ENCODE measurements at places on chromosomes 4 and X. TPM values are rescaled to one million over a fixed set of nuclear protein-coding genes. Genes with fewer than 3 reads are reported as not detected.

- no peak for DNase-seq
Observed at GRCh38 chr4:77816546-77816945, 2.6 kb downstream of the CNOT6L start.

DNA sequence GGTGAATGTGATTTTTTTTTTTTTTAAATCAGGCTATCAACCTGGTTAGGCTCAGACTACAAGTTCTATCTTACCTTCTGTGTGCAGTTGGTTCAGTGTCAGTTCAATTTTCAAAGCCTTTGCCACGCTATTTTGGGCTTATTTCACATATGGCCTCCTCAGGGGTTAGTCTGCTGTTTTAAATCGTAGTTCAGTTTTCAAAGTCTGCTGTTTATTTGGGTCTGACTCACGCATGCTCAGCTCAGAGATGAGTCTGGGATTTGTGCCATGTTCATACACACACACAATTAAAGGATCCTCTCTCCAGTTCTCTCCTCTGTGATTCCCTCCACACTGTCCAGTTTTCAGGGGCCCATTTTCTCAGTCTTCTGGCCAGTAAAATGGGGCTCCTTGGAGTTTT lies 32.3 kb upstream of the ZFX start:
- DNase-seq = no peak

DNA sequence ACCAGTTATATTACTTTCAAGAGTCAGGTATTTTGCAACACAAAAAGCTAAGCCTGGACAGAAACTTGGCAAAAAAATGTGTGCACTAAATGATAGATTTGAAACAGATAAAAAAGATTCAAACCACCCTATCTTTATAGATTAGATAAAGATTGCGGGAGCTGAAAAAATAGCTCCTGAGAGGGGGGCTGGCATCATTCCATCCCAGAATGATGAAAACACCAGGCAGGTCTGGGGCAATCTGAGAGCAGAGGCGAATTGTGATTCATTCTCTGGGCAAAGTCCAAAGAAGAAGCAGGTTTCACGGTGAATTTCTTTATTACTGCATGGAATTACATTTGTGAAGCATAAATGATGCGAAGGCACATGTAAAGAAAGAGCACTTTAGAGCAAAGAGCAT lies 168.5 kb upstream of the DMD start:
- no peak for DNase-seq

DNA sequence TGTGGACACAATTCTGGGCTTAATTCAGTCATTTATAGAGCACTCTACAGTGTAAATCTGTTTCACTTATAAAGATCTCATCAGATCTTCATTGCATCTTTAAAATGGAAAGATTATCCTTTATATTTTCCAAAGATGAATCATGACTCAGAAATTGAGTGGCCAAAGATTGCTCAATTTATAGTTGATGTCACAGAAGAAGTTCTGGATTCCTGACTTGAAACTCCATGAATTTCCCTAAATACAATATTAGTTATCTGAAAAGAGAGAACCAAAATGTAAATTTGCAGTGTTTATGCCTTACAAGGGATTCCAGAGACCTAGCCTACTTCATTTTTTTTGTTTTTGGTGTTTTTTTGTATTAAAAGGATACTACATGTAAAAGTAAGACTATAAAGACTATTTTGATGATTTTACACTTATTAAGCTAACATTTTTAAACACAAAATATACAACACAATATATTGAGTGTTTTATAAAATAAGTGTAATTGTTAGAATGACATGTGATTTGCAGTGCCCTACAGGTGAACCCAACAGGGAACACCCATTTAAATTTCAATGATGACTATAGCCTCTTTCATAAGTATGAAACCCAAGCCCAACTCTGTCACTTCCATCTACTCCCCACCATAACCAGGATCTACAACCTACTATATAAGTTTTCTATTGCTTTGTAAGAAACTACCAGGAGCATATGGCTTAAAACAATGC lies 183.5 kb downstream of the PCDH7 start:
- DNase-seq = no peak

- no peak for DNase-seq
Observed at GRCh38 chr4:135515295-135515694, 1313.7 kb upstream of the PABPC4L start.

- no peak for DNase-seq
Observed at GRCh38 chr4:41538887-41539498, 1.0 kb downstream of the LIMCH1 start.

GRCh38 chr4:84681486-84682274 lies 98.8 kb downstream of the CDS1 start:
- DNase-seq = no peak

DNA sequence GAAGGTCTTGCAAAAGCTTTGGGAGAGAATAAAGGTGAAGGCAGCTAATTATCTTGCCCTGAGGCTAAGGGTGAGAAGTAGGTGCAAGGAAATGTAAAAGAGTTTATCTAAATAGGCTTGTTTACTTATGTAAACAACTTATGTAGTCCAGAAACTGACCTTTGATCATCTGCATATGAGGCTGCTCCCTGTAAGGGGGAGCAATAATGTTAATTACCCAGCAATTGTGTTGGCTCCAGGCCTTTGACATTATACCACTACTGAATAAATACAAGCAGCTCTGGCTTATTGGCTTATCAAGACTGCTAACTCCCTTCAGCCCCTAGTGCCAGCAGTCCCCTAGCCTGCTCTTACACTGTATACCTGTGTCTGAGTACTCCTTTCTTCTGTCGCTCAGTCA lies 303.7 kb upstream of the GNPDA2 start:
- no peak for DNase-seq

GRCh38 chrX:123408821-123409737 lies 225.0 kb downstream of the GRIA3 start:
- no peak for DNase-seq

DNA sequence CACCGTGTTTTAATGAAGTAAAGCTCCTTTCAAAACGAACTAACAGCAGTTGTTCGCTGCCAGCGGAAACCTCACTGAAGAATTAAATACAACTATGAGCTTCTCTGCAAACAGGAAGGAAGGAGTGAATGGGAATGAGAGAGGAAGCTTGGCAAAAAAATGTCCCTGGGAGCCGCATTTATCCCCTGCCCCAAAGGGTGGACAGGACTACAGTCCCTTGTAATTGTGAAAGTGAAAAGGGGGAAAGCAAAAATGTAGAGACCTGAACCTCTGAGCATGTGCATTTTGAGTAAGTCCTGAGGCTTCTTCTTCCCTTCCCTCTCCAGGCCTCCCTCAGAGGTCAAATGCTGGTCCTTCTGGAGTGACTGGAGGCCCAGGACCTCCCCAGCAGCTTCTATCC lies 53.8 kb upstream of the BMP2K start:
- DNase-seq = no peak

DNA sequence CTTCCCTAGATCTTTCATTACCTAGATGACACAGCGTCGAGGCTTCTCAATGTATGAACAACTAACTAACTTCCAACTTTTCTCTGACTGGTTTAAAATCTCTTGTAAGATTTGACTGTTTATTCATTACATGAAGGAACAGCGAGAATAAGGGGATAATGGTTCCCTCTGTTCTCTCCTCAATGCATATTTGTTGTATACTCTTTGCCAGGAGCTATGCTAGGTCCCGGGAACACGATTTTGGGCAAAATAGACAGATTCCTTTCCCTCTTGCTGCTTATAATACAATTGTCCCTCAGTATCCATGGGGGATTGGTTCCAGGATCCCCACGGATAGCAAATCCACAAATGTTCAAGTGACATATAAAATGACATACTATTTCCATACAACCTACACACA lies 1020.0 kb downstream of the DMD start:
- DNase-seq = no peak

DNA sequence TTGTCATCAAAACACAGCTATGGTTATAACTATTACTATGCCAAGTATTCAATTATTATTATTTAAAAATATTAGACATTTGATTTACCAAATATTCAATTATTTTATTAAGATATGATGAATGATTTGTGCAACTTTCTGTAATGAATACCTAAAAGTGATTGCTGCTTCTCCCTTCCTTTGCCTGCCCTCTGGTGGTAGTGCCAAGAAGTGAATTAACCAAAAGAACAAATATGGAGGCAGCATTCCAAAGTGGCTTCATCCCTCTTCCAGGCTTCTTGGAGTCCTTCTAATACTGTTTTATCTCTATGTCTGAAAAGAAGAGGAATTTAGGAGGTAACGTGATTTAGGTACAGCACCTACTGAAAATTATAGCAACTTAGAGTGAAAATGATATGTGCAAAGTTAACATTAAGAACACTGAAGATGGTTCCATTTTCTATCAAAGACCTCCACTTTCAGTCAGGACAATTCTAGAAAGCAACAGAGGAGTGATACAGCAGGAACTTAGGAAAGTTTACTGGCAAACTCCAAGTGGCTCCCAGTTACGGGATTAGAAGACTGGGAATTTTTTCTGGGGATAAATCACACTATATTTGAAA lies 43.0 kb downstream of the ENPEP start:
- no peak for DNase-seq

- DNase-seq = no peak
Observed at GRCh38 chr4:14566518-14566917, 435.8 kb upstream of the CPEB2 start.

DNA sequence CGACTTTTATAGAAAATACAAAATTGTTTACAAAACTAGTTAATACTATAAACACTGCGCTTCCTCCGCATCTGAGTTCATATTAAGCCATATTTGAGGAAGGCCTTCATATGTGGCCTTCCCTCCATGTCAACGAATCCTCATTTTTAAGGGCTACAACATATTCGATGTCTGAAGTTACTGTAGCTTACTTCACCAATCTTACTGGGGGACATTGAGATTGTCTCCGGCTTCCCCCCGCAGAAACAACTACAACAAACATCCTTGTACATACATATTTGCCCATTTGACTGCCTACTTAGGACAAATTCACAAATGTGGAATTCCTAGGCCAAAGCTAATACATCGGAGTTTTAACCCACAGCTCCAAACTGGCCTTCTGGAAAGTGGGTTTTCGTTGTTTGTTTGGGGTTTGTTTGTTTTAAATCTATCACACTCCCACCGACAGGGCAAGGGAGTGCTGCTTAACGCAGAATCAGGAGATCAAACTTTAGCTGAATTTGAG lies 581 bp upstream of the FAM114A1 start:
- DNase-seq = no peak

GRCh38 chr4:76214177-76214675 lies 602 bp upstream of the SCARB2 start:
- DNase-seq = no peak

GRCh38 chrX:1483843-1484637 lies 31.3 kb upstream of the ASMTL start:
- DNase-seq = peak; percentile 58

DNA sequence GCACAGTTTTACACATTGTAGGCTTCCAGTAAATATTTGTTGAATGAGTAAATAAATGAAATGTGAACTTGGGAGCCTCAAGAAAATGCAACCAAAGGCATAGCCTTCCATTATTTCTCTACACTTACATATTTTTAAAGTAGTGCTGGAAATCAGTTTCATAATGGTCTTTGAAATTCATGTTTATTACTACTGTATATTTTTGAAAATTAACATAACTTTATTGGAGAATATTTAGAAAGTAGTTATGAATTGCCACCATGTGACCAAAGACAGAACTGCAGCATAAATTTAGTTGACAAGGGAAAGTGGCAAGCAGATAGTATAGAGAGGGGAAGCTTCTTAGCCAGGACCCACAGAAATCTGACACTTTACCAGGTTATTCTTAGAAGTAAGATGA lies 6.4 kb downstream of the TCEAL8 start:
- DNase-seq = no peak

DNA sequence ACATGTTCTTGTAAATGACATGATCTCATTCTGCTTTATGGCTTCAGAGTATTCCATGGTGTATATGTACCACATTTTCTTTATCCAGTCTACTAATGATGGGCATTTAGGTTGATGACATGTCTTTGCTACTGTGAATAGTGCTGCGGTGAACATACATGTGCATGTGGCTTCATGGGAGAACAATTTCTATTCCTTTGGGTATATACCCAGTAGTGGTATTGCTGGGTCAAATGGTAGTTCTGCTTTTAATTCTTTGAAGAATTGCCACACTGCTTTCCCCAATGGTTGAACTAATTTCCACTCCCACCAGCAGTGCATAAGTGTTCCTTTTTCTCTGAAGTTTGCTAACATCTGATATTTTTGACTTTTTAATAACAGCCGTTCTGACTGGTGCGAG lies 1080.3 kb downstream of the CCSER1 start:
- DNase-seq = no peak

GRCh38 chr4:5863461-5864113 lies 29.3 kb downstream of the CRMP1 start:
- peak; percentile 76 for DNase-seq

DNA sequence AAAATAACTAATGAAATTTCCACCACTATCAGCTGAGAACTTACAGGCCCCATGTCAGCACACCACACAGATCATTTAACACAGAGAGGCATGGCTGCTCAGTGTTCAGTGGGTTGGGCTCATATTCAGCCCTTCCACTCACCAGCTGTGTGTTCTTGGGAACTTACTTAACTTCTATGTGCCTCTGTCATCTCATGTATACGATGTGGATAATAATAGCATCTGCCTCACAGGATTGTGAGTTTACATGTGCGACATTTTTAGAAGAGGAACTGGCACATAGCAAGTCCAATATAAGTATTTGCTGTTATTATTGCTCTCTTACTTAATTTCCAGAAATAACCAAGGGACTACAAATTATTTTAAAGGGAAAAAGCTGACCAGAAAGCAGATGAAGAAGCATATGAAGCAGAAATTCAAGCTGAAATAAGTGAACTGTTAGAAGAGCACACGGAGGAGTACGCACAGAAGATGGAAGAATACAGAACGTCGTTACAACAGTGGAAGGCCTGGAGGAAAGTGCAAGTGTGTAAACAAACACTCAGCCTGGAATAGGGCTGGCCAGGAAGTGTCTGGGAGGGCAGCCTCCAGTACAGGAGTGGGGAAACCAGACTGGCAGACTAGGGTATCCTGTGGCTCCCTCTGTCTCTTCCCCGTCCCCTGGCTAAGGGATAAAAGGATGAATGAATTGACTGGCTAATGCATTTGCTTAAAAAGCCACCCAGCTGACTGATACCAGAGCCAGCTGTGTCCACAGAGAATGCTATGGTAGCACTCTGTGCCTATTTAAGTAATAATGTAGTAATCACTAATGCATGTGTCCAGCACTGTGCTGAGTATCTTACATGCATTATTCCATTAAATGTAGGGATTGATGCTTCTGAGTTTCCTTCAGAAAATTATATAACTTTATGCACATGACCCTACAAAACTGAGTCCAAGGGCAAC lies 67.1 kb downstream of the CC2D2A start:
- no peak for DNase-seq

DNA sequence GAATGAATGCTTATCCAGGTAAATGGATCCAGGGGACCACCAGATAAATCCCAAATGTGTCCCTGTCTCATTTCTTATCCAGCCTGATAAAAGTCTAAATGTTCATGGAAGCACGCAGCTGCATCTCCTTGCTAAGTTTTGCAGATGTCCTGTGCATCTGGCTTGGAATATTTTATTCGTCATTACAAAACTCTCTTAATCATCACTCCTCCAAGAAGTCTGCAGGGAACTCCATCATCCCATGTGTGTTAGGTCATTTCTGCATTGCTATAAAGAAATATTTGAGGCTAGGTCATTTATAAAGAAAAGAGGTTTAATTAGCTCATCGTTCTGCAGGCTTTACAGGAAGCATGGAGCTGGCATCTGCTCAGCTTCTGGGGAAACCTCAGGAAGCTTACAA lies 297.2 kb downstream of the HS3ST1 start:
- DNase-seq = no peak

Gene DCAF4L1
- total RNA-seq = 0.10 TPM

Gene PLP1
- total RNA-seq = not detected

Gene USP51
- 1.6 TPM for total RNA-seq

Gene GAGE1
- not detected for total RNA-seq

Gene TMEM192
- 9.0 TPM for total RNA-seq

Gene MAP7D2
- 0.24 TPM for total RNA-seq

Gene RGN
- not detected for total RNA-seq

Gene TRIML2
- not detected for total RNA-seq

Gene COL4A5
- total RNA-seq = not detected

Gene ADRA2C
- not detected for total RNA-seq
